ENCODE measurements at places on chromosomes 3 and 15. TPM values are rescaled to one million over a fixed set of nuclear protein-coding genes. Genes with fewer than 3 reads are reported as not detected.

DNA sequence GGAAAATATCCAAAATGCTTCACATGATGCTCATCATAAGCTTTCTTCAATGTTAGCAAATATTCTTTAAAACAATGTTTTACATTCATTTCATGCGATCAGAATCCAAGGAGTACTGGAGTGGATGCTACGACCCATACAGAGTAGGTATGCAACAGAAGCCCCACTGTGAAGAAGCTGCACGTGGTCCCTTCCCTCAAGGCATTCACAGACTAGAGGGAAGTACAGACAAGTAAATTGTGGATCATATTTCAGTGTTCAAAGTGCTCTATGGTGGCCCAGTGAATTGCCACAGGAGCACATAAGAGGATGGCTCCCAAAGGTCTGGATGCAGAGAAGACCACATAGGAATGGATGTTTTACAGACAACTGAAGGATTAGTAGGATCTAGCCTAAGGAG is 789.9 kb downstream of the IGSF11 start:
- no peak for DNase-seq

GRCh38 chr3:187725653-187726370 is 19.5 kb downstream of the BCL6 start:
- DNase-seq: no peak

DNA sequence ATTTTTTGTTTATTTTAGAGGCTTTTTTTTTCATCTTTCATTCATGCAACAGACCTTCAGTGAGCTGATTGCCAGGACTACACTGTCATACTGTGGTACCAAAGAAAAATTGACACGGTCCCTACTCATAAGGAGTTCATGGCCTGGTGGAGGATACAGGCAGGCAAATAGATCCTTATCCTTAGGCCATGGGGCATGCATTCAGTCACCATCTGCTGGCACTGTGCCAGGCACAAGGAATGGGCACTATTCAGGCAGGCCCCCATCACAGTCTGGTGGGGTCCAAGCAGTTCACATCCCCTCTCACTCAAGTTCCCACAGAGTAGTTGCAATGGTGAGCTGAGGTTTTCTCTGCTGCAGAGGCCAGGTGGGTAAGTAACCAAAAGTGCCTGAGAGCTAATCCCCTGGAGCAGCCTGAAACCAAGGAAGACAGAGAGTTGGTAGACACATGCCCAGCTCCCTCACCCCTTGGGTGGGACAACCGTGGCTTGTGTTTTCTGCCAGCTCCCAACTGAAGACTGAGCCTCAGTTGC is 17.3 kb downstream of the CISH start:
- no peak for DNase-seq

- peak; percentile 63 for DNase-seq
Measured at GRCh38 chr15:88334436-88334835, 77.9 kb upstream of the NTRK3 start.

DNA sequence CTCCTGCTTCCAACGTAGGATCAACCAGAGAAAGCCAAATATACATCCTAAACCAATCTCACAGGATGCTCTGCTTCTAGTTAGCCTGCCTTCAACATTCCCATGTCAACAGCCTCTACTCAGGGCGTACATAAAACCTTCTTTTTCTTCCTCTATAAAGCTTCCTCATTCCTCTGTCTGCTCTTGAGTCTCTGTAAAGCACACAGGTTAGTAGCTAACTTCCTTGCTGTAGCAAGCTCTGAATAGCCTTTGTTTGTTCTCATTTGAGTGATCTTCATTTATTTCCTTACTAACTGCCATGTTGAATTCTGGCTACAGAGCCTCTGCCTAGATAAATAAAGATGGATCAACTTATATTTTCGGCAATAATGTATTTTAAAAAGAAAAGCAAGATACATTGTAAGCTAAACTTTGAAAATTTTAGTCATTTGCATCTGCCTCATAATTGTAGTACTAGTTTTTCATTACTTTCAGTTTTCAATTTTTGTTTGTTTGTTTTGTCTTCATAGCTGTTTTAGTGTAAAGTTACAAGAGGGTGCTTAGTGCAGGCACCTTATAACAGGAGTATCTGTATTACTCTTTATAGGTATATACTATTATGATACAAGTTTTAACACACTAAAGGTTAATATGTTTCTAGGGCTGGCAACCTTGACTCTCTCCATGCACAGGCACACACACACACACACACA is 498.2 kb downstream of the PYDC2 start:
- DNase-seq: no peak

DNA sequence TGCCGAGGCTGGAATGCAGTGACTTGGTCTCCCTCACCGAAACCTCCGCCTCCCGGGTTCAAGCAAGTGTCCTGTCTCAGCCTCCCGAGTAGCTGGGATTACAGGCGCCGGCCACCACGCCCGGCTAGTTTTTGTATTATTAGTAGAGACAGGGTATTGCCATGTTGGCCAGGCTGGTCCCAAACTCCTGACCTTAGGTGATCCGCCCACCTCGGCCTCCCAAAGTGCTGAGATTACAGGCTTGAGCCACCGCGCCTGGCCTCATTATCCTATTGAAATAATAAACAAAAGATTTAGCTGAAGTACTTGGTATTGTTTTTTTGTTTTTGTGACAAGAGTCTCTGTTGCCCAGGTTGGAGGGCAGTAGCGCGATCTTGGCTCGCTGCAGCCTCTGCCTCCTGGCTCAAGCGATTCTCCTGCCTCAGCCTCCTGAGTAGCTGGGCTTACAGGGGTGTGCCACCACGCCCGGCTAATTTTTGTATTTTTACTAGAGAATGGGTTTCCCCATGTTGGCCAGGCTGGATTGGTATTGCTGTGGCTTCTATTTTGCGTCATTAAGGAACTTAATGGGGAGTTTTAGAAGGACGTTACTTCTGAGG is 1.5 kb downstream of the RPL35A start:
- DNase-seq: peak; percentile 41

- peak; percentile 99 for DNase-seq
Measured at GRCh38 chr3:98977520-98977919, 76.0 kb upstream of the DCBLD2 start.

- DNase-seq: peak; percentile 80
Measured at GRCh38 chr3:157572559-157573270, 69.5 kb upstream of the VEPH1 start.

- DNase-seq: no peak
Measured at GRCh38 chr3:24829629-24830229, 335.1 kb upstream of the THRB start.

Gene CP
- total RNA-seq: not detected

DNA sequence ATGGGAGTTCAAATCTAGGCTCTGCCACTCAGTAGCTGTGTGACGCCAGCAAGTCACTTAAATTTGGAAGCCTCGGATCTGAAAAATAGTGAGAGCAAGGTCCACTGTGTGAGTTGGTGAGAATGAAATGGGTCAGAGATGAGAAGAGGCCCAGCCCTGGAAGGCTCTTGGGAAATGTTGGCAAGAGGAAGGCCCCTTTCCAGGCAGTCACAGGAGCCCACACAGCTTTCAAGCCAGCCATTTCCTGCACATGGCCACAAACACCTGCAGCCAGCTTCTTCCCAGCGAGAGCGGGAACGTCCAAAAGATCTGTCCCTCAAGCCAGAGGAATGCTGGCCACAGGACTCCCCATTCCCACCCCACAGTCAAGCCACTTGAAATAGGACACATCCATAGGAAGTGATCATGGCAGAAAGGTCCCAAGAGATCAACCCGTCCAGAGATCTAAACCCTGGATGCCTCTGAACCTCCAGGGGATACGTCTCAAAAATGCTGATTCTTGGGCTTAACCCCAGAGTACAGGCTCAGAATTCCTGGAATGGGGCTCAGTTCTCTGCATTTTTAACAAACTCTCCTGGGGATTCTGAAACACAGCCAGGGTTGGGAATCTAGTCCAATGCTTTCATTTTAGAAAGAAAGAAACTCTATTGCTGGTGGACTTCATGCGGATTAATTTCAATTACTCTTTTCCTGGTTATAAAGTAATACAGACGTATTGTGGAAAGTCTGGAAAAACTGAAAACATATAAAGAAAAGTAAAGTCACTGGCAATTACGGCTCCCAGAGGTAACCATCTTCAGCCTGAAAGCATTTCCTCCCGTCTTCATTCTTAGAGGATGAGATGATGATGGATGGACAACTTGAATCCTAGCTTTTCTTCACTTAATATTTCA is 35.9 kb downstream of the NTRK3 start:
- no peak for DNase-seq

GRCh38 chr3:58651276-58651675 is 15.3 kb downstream of the FAM3D start:
- no peak for DNase-seq

DNA sequence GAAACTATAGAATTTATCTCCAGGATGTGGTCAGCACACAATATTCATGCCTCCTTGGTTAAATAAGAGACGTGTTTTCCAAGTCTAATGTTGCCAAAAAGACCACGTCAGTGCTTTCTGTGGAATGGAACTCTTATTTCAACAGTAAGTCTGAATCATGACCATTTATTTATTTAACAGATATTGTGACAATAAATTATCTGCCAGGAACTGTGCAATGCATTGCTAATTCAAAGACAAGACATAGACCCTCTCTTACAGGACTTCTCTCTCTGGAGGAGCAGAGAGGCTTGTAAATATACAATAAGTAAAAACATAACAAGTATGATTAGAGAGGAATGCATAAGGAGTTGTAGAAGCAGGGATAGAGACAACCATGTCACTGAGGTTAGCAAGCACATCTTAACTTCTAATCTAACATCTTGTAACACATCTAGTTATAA is 227.5 kb downstream of the DTWD1 start:
- DNase-seq: peak; percentile 96

DNA sequence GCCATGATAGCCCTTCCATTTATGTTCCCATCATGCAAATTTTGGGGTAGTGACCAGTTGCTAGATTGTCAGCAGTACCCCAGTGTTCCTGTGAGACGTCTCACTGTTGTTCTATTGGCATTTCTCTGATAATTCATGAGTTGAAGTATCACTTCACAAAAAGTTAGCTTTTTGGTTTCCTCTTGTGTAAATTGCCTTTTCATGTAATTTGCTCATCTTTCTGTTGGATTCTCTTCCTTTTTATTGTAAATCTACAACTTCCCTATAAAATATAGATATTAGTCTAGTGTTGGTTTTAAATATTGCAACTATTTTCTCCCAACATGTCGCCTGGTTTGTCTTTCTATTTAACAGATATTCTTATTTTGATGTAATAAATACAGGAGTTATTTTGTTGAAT is 7.5 kb upstream of the A4GNT start:
- DNase-seq: no peak

- DNase-seq: peak; percentile 85
Measured at GRCh38 chr3:126607214-126607908, 47.6 kb downstream of the TXNRD3 start.

DNA sequence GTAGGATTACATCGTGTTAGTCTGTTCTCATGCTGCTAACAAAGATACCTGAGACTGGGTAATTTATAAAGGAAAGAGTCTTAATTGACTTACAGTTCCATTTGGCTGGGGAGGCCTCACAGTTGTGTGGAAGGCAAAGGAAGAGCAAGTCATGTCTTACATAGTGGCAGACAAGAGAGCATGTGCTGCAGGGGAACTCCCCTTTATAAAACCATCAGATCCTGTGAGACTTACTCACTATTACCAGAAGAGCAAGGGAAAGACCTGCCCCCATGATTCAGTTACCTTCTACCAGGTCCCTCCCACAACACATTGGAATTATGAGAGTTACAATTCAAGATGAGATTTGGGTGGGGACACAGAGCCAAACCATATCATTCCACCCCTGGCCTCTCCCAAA is 3.4 kb downstream of the SLC25A26 start:
- DNase-seq: no peak

DNA sequence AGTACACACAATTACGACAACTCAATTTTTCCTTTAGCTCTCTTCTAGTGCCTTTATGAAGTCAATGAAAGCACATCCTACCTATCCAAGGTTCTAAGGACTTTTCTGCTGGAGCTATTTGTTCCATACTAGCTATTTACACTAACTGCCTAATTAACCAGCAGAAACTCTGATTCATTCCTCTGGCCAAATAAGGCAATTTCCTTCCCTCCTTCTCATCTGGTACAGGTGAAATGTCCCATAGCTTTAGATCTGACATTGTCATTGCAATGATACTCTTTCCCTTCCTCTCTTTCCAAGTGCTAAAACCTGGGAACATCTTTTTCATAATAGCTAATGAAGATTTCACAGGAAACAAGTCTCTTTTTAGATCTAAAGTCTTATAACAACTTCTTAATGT is 521.7 kb downstream of the SOX2 start:
- DNase-seq: no peak

Gene CCDC39
- 0.03 TPM for total RNA-seq

GRCh38 chr15:38662033-38662802 is 97.6 kb upstream of the RASGRP1 start:
- no peak for DNase-seq

DNA sequence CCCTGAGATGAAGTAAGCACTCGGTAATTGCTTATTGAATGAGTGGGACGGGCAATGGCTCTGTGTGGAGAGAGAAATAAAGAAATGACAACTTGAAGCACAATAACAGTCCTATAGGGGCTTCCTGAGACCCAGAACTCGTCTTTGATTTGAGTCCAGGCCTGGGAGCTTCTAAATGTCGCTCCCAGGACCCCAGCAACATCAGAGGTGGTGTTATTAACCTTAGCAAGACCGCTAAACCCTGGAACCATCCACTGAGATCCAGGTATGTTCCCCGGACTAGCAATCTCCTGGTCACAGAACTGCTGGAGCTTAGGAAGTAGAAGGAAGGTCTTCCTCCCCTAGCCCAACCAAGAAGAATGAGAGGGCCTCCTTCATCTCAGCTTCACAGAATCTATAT is 160.0 kb downstream of the MINAR1 start:
- no peak for DNase-seq

- DNase-seq: no peak
Measured at GRCh38 chr3:186814100-186814499, 7.8 kb upstream of the RFC4 start.

DNA sequence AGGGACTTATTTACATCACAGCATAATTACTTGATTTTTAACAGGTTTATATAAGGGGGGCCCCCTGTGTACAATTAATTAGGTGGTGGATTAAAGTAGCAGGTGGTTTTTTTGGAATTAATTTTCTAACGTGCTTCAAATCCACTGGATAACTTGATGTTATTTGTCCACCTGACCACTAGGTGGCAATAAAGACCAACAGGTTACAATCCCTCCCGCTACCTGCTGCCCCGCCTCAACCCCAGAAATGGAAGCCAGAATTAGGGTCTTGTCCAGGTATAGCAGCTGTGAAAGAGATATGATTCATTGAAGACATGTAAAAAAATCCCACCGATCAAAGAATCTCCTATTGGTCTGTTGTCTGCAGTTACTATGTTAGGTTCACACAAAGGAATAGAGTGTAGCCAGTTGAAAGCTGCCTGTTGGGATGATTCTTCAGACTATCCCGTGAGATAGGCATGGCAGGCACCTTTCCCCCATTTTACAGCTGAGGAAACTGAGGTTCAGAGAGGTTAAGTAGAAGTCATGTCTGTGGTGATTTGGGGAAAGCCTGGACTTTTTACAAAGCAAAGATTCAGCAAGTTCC is 44.0 kb downstream of the MFSD1 start:
- peak; percentile 71 for DNase-seq

Gene KNG1
- not detected for total RNA-seq

All from HT1080 (cell line).